ENCODE measurements at places on chromosomes 13 and 19. TPM values are rescaled to one million over a fixed set of nuclear protein-coding genes. Genes with fewer than 3 reads are reported as not detected.

DNA sequence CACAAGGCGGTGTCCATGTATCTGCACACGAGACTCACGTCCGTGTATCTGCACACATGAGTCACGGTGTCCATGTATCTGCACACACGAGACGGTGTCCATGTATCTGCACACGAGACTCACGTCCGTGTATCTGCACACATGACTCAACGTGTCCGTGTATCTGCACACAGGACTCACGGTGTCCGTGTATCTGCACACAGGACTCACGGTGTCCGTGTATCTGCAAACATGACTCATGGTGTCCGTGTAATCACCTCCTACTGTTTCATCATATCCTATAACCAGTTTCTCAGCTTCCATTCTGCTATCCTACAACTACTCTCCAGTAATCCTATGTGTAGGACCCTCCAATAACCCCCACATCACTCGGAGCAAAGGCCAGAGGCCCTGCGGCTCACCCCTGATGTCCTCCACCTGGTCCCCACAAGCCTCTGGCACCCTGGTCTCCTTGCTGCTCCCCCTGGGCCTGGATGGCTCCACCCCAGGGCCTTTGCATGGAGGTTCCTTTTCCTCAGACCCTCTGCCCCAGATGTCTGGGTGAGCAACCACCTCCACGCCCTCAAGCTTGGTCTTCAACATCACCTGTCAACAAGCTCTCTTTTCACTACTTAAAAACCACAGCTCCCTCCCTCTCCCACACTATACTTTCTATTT, 2.5 kb upstream of the TMEM255B start:
- no peaks in the 10 kb centered on the region for H3K36me3 ChIP-seq
- H3K4me1 ChIP-seq = peaks cover 15% of the 10 kb centered on the region
- H3K4me3 ChIP-seq = no peak overlapping the region
- peaks cover 46% of the 10 kb centered on the region for H3K27me3 ChIP-seq
- H3K27ac ChIP-seq = no peak overlapping the region
- DNase-seq = no peak

- DNase-seq = peak; percentile 76
- H3K27ac ChIP-seq = no peak within 1 kb of the TSS
- peaks cover 22% of the 10 kb centered on the region for H3K4me1 ChIP-seq
- no peaks in the 10 kb centered on the region for H3K36me3 ChIP-seq
- H3K4me3 ChIP-seq = peak within 1 kb of the TSS; percentile 26
- peaks cover 17% of the 10 kb centered on the region for H3K27me3 ChIP-seq
These were observed at the start of gene LRRC25 for GRCh38 chr19:18397242-18398202. Gene LRRC25, minus strand, starts transcription at chr19:18397622. Its CDS starts 659 bp downstream, at chr19:18396963.

DNA sequence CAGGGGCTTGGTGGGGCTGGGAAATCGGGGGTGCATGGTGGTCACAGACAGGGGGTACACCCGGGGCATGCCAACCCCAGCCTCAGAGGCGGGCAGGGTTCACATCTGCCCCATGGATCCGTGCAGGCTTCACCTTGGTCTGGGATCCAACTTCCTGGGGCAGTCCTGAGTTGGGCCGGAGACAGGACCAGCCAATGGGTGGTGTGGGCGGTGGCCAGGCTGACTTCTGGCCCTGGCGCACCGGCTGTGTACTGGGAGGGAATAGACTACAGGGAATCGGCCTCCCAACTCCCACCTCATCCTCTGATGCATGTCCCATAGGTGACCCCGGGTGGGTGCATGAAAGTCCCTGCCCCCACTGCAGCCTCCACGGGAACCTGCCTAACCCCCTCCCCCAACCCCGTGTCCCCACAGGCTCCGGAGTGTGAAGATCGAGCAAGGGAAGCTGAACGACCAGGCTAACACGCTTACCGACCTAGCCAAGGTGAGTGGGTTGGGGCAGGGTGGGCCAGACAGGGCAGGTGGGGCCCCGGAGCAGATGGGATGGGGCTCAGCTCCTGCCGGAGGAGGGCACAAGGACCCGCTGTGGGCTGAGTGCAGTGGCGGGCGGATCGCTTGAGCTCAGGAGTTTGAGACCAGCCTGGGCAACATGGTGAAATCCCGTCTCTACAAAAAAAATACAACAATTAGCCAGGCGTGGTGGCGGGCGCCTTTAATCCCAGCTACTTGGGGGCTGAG, 14.7 kb upstream of the ARRDC2 start:
- peaks cover 2% of the 10 kb centered on the region for H3K27me3 ChIP-seq
- no peak overlapping the region for H3K4me3 ChIP-seq
- no peak for DNase-seq
- no peaks in the 10 kb centered on the region for H3K4me1 ChIP-seq
- no peak overlapping the region for H3K27ac ChIP-seq
- no peaks in the 10 kb centered on the region for H3K36me3 ChIP-seq

CGB8 gene
- not detected for polyA plus RNA-seq

TNNT1 gene
- polyA plus RNA-seq = 586 TPM

OR1M1 gene
- polyA plus RNA-seq = not detected

SCEL gene
- 0.06 TPM for polyA plus RNA-seq

ELANE gene
- 0.52 TPM for polyA plus RNA-seq

FCGBP gene
- polyA plus RNA-seq = 4.1 TPM

OVOL3 gene
- polyA plus RNA-seq = not detected

FUT3 gene
- not detected for polyA plus RNA-seq

DNA sequence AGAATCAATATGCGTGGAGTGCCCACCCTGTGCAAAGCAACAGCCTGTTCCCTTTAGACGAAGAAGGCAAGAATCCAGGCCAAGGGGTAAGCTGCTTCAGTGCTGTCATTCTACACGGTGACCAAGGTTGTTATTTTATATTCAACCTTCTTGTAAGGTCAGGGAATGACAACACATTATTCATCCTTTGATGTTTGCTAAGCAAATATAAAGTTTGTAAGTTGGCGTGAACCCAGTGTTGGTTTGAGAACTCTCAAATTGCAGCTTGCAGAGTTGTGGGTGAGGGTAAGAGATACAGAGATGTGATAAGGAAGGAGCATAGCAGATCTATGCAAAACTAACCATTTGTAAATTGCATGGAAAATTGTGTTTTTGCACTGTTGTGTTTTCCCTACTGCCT, 436.7 kb downstream of the FGF9 start:
- no peaks in the 10 kb centered on the region for H3K36me3 ChIP-seq
- DNase-seq = no peak

DNA sequence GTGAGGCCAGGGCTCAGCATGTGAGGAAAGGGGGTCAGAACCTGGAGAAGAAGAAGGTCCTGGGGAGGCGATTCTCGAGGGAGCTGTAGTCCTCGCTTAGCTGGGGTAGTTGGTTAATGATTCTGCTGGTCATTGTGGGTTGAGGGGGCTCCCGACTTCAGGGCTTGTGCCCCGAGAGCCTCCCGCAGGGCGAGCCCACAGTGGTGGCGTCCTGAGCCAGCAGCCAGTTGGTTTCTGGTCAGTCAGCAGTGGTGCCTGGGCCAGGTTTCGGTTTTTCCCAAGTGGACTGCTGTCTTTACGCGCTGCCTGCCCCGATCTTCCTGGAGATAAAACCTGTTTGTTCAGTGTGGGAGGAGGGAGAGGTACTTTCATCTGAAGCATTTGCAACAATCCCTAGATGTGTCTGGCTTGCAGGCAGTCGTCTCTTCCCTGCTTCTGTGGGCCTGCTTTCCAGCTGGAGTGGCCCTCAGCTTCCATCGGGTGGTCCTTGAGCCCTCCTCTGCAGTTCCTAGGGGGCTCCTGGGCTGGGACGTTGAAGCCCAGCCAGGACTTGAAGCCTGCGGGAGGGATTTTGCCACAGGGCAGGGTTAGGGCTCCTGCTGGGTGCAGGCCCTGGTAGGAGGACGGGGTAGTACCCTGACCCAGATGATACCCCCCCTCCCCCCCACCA, 3.2 kb downstream of the PTBP1 start:
- peaks cover 63% of the 10 kb centered on the region for H3K4me1 ChIP-seq
- DNase-seq = peak; percentile 7
- peaks cover 59% of the 10 kb centered on the region for H3K36me3 ChIP-seq
- H3K4me3 ChIP-seq = peak overlapping the region; percentile 4
- H3K27me3 ChIP-seq = no peaks in the 10 kb centered on the region

MBD3L3 gene
- polyA plus RNA-seq = not detected

TJP3 gene
- polyA plus RNA-seq = 1.1 TPM

GRCh38 chr13:109817591-109818535, 31.5 kb upstream of the IRS2 start:
- H3K27me3 ChIP-seq = no peaks in the 10 kb centered on the region
- H3K4me3 ChIP-seq = no peak overlapping the region
- DNase-seq = peak; percentile 51
- peak overlapping the region; percentile 65 for H3K27ac ChIP-seq
- no peaks in the 10 kb centered on the region for H3K36me3 ChIP-seq

DNA sequence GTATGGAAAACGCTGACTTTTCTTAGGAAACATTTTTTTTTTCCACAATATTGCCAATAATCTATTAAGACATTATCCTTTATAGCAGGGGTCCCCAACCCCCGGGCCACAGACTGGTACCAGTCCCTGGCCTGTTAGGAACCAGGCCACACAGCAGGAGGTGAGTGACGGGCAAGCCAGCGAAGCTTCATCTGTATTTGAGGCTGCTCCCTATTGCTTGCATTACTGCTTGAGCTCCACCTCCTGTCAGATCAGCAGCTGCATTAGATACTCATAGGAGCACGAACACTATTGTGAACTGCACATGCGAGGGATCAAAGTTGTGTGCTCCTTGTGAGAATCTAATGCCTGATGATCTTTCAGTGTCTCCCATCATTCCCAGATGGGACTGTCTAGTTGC, 793.7 kb downstream of the SLITRK5 start:
- H3K27me3 ChIP-seq = no peaks in the 10 kb centered on the region
- no peak for DNase-seq
- H3K27ac ChIP-seq = no peak overlapping the region
- no peaks in the 10 kb centered on the region for H3K4me1 ChIP-seq
- H3K4me3 ChIP-seq = no peak overlapping the region
